ENCODE measurements at places on chromosomes 12 and 14.

- DNase-seq, result peak; percentile 33
Measured at GRCh38 chr12:1305063-1305434, 289.3 kb downstream of the FBXL14 start.

- DNase-seq, result no peak
Measured at GRCh38 chr14:66254038-66254437, 232.1 kb upstream of the CCDC196 start.

- no peak for DNase-seq
Measured at GRCh38 chr12:113425960-113426453, 3.8 kb downstream of the SDSL start.

GRCh38 chr12:106889950-106890626 lies 65.6 kb upstream of the TMEM263 start:
- no peak for DNase-seq

- DNase-seq, result no peak
Measured at GRCh38 chr14:67620217-67620785, 581 bp downstream of the ARG2 start.

Data from RCC 7860 (cell line).